ENCODE measurements at places on chromosomes 3 and 15.

DNA sequence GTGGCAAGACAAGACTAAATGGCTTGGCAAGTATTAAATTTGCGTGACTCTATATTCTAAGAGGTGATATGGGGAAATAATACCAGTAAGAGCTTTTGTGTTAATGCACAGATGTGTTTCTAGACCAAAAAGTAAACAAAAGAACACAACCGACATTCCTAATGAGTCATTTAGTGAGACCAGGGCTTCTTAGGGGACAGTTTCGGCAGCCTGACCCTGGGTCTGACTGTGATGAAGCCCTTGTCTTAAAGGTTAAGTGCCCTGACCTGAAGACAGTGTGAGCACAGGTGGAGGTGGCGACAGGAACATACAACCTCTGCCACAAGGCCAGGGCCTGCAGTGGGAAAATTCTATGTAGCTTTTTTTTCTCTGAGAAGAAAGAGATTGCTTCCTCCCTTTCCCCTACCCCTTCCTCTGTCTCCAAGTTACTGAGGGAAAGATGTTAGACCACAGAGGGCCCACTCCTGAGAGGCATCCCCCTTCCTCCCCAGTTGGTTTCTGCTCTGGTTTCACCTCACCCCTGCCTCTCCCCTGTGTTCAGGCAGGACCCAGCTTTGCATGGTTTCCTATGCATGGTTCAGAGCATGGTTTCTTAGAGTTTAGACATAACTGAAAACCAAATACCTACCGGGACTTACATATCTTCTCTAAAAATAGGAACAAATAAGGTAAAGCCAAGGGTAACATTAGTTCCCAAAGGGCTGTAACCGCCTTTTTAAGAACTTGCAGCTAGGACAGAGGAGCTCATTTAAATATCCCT, 24.8 kb upstream of the CMTM7 start:
- peak; percentile 72 for DNase-seq

DNA sequence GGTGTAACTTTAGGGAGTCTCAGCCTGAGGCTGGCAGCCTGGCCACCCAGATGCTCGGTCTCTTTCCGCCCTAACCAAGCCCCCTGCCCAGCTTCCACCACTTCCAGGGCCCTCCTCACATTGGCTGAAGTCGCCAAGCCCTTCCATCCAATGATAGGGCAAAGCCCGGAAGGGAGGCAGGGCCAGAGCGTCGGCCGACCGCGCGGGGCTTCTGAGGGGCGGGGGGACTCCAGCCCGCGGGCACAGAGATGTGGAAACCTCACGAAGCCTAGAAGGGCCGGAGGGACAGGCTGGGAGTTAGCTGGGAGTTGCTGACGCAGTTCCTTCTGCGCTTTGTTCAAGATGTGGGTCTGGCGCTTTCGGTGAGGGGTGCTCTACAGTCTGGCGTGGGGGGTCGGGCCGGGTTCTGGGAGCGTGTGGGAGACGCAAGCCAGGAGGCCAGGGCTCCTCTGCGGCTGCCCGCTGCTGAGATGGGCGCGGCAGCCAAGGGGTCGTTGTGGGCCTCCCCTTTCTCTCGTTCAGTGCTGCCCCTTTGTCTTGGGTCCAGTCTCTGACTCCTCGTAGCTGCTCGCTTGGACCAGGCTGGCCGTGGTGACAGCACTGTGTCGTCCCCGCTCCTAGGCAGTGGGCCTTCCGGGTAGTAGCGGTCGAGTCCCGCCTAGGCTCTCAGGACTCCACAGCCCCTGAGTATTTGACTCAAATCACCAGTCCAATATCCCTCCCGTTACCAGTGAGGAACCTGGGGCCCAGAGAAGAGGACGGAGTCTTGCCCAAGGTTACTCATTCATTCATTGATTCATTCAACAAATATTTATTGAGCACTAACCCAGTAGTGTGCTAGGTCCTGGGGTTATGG, at the start of gene ZNF660:
Gene ZNF660, plus strand, starts transcription at position 319 of the 856 bp plus-strand sequence. CDS start 9,230 bp downstream, outside the sequence.
- DNase-seq = peak; percentile 54

GRCh38 chr3:14488286-14489041, 51.7 kb downstream of the GRIP2 start:
- DNase-seq = no peak

DNA sequence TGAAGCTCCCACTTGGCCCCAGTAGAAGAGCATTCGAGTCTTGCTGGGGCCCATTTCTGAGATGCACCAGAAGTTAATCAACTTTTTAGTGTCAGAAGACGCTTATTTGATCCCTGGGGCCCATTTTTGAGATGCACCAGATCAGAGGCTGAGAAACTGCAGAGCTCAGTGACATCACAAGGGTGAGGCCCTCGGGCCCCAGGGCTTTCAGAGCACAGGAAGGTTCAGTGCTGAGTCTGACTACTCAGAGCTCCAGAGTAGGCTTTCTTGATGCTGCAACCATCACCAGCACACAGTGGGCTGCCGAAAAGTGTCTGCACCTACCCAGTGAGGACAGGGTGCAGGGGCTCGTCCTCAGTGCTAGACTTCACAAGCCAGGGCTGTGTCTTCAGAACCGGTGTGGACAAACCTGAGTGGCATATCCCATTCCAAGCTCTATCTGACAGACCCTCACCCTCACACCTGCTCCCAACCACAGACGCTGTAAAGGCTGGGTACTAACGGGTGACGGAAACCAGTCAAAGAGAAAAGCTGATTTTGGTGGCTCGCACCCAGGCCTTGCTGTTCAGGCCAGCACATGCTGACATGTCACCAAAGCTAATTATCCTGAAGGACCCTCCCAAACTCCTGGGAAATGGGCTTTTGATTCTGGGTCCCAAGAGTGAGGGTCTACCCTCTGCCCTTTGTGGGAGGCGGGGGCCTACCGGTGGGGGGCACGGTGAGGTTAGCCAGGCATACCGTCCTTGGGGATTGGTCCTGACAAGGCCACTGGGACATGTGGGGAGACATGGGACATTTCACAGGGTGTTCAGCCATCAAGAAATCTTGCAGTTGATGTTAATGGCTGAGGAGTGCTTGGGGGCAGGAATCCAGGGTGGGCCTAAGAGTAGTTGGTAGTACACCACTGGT, 83.0 kb downstream of the PDCD6IP start:
- DNase-seq = no peak

DNA sequence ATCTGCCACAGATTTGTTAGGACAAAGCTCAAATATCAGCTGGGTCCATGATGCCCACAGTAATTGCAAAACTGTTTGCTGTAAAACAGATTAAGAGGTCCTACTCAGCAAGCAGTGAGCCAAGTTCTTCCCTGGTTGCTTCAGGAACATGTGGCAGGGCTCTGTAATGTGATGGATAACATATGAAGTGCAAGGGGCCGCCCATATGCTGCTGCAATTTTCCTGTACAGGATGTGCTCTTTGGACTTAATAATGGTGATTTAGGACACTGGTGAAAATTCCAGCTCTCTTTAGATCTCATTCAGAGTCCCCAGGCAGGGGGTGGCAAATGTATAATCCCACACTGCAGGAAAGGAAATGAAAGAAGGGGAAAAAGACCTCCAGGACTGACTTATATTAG, 289.4 kb downstream of the LSAMP start:
- no peak for DNase-seq

DNA sequence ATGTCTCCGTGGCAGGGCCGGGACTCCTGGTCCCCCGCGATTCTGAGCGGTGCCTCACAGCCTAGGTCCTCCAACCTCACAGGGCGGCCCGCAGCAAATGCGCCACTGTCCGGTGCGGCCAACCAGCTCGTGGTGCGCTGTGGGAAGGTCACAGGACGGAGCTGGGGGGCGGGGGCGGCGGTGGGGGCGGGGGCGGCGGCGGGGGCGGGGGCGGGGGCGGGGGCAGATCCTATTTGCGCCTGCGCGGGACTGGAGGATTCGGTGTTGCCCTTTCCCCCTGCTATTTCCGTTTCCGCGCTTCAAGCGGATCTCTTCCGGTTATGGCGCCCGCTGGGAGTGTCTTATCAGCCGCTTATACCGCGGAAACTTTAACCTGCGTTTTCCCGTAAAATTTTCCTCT, 106.7 kb upstream of the SNRPN start:
- no peak for DNase-seq

DNA sequence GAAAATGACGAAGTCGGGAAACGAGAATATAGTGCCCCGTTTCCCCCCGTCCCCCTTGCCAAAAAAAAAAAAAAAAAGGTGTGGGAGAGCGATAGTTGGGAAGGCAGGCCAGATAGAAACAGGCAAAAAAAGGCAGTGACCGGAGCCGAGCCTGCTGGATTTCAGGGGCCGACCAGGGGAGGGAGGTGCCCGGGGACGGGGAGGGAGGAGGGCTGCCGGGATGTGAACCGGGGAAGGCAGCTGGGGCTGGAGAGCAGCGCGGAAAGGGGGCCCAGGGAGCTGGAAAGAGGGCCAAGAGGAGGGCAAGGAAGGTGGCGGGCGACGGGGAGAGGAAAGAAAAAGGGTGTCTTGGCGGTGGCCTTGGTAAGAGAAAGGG, 837 bp downstream of the LRRN1 start:
- no peak for DNase-seq

DNA sequence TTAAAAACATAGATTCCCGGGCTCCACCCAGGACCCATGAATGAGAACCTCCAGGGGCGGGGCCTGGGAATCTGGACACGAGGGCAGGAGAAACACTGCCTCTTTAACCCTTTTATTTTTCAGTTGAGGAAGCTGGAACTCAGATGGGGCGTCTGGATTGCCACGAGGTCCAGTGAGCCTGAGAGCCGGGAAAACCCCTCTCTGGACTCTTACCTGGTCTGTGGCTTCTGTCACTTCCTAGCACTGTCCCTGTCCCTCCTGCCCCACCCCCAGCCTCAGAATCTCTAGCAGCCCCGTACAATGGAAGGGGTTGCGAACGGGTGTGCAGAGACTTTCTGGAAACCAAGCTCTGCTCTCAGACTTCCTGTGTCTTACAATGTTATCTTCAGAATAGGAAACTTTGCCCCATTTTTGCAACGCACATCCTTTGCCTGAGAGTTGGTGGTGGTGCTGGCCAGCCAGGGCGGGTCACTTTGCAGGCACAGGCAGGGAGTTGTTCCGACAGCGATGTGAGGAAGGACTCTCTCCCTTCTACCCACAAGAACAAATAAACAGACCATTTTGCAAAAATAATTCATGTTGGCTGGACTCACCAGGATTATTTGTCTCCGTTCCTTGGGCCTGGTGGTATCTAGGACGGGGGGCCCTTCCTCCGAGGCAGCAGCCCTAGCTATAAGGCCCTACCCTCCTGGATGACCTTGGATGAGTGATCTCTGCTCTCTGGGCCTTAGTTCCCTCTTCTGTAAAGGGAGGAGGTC, 59.1 kb downstream of the SMAD6 start:
- DNase-seq = peak; percentile 21

Measured in GM12865 (cell line).